NCI-H1436 (cell line): ENCODE measurements at places on chromosomes 11 and 22.

GRCh38 chr11:57363131-57364080, 17.5 kb downstream of the PRG3 start:
- no peak for DNase-seq

- DNase-seq: no peak
Observed at GRCh38 chr11:67521924-67522323, 1.3 kb downstream of the CABP2 start.

- DNase-seq: no peak
Observed at GRCh38 chr11:45393826-45394225, 107.7 kb upstream of the SYT13 start.

DNA sequence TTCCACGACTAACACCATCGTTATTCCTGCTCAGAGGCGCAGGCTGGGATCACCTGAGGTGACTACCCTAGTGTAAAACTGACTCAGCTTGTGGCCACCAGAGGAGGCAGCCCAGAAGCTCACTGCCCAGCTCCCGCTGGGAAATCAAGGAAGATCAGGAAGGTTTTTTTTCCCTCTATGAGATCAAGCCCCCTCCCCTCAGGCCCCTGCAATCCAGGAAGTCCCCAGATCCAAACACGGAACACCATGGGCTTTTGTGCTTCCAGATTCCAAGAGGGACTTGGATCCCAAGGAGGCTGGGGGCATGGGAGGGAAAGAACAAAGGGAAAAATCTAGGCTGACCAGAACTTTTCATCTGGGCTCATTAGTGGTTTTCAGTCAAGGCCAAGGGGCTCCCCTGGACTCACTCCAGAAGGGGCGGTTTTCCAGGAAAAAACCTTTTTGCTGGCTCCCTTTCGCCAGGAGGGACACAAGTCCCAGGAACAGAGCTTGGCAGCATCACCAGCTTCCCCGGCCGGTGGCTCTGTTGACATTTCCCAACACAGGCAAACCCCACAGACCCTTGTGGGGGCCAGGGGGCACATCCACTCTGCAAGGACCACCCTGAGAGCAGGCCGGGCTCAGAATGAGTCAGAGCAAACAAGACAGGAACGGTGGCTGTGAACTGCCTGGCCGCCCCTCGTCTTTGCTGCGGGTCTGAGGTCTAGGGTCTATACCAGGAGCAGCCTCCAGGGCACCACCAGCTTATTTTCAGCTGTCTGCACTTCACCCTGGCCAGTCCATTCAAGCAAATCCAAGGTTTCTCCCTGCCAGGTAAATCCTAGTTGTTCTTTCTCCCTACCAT, 36.8 kb downstream of the MYH9 start:
- no peak for DNase-seq

DNA sequence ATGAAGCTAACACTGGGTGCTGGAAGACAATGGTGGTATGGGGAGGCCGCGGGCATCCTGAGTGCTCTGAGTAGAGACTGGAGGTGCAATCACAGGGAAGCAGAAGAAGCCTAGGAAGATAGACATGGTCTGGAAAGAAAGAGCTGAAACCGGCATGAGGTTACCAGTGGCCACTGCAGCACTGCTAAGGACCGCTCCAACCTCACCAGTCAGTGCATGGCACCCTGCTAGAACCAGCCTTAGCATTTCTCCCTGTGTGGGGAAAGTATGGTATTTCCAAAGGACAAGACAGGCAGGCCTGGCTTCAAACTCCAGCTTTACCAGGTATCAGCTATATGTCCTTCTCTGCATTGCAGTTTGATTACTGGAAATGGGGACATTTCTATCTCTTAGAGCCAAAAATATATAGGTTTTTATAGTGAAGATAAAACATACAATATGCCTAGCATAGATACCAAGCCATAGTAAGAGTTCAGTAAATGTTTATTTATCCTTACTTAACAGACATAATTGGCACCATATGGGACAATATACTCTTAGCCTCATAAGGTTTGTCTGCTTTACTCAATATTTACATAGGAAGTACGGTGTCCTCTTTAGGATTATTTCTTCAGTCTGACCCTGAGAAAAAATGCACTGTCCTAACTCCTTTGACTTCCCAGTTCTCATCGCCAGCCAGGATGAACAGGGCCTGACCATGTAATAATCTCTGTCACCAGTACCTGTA, 231.1 kb downstream of the TENM4 start:
- DNase-seq: no peak

GRCh38 chr11:28117712-28118111, 9.5 kb downstream of the METTL15 start:
- DNase-seq: no peak

DNA sequence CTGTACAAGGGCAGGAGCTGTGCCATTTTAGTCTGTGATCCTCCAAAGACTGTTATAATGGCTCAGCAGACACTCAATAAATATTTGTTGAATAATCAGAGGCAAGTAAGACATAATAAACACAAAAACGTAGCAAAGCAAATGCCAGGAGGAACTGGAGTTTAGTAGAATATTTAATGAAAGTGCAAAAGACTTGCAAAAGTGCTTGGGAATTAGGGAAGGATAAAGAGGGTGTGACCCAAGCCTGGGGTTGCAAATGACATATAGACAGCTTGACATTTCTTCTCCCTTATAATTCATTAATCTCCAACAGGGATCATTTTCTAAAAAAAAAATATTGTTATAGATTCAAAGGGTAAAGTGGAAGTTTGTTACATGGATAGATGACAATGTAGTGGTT, 212.7 kb upstream of the PGR start:
- no peak for DNase-seq

DNA sequence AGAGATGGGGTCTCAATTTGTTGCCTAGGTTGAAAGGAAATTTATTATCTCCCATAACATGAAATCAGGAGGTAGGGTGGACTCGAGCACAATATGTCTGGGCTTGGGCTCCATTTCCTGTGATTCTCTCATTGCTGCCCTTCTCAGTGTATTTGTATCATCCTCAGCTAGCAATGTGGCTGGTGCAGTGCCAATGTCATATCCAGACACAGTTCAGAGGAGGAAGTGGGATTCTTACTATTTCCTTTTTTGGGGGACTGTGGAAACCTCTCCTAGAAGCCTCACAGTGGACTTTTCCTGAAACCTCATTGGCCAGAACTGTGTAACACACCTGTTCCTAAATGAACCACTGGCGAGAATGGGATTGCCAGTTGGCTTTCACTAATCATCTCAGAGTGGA, 21.0 kb upstream of the SWAP70 start:
- DNase-seq: no peak

GRCh38 chr11:10695833-10696232, 2.3 kb upstream of the IRAG1 start:
- DNase-seq: no peak

- no peak for DNase-seq
Observed at GRCh38 chr11:12657981-12658380, 16.2 kb upstream of the TEAD1 start.

GRCh38 chr11:15327786-15328231, 213.1 kb downstream of the INSC start:
- peak; percentile 79 for DNase-seq

GRCh38 chr22:40211476-40212054, 33.8 kb downstream of the TNRC6B start:
- DNase-seq: no peak

- DNase-seq: no peak
Observed at GRCh38 chr11:7032692-7033091, 12.4 kb downstream of the NLRP14 start.

- no peak for DNase-seq
Observed at GRCh38 chr22:24285245-24285644, 14.6 kb downstream of the SPECC1L start.

- DNase-seq: no peak
Observed at GRCh38 chr11:114284021-114284420, 12.2 kb upstream of the NNMT start.

- DNase-seq: peak; percentile 6
Observed at GRCh38 chr11:77776455-77776854, 44.1 kb downstream of the RSF1 start.

GRCh38 chr11:21646351-21646750, 546.5 kb upstream of the ANO5 start:
- no peak for DNase-seq

- no peak for DNase-seq
Observed at GRCh38 chr11:70577948-70578347, 179.6 kb downstream of the CTTN start.

DNA sequence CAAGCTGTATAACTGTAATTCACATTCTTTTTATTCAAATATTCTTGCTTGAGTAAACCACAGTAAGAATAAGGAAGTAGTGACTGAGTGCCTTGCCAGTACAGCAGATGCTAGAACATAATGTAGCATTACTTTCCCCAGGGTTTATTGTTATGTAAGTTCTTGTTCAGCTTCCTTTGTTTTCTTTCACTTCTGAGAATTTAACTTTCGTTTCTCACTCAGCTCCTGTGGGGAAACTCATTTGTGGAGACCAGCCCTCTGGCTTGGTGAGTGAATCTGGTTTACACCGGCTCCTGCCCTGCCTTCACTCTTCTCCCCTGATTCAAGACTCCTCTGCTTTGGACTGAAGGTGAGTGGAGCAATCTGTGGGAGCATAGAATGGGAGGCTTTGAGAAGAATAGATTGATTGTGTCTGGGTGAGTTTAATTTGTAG, at the start of gene TRIM22:
Gene TRIM22 (plus strand): TSS at position 240 of the 433 bp plus-strand sequence. CDS start 6,443 bp downstream, outside the sequence.
- no peak for DNase-seq

DNA sequence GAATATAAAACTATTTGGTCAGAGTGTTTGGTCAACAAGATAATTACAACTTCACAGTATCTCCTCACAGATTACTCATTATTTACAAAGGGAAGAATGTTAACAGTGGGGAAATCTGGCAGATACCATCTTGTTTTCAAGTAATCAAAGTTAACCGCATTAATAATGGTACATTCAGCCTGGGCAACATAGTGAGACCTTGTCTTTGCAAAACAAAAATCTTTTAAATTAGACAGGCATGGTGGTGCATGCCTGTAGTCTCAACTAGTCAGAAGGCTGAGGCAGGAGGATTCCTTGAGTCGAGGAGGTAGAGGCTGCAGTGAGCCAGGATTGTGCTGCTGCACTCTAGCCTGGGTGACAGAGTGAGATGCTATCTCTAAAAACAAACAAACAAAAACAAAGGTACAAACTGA, 78.5 kb downstream of the ACER3 start:
- DNase-seq: no peak

GRCh38 chr22:30371981-30372380, 15.2 kb downstream of the CCDC157 start:
- no peak for DNase-seq

- DNase-seq: no peak
Observed at GRCh38 chr11:133605482-133605881, 73.2 kb upstream of the OPCML start.

DNA sequence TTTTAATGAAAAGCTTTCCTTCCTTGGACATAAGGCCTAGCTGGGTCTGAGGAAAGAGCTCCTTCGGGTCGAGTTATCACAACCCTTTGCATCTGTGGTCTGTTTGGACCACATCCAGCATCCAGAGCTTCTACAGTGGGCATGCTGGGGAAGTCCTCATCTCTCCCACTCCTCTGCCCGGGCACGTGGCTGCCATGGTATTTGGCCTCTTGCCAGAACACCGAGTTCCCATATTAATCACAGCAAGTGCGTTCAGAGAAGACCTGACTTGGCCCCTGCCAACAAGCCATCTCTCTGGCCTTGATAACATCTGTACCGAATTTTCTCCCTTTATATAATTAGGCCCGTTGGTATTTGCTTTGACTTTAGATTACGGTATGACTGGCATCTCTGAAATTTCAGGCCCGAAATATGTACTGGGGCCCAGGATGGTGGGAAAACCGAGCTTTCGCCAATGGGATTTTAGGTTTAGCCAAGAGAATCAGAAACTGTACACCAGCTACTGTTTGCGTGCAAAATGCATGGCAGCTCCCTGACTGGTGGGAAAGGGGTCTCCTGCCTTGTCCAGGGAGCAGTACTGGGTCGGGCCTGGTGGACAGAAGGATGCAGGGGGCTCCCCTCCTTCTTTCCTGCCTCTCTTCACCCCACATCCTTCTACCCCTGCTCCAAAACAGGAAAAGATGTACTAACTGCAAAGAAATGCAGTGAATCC, 90.0 kb downstream of the MICAL2 start:
- no peak for DNase-seq

GRCh38 chr11:37926772-37927171, 1328.7 kb upstream of the RAG2 start:
- DNase-seq: no peak

- no peak for DNase-seq
Observed at GRCh38 chr11:19326499-19326898, 85.8 kb upstream of the E2F8 start.

DNA sequence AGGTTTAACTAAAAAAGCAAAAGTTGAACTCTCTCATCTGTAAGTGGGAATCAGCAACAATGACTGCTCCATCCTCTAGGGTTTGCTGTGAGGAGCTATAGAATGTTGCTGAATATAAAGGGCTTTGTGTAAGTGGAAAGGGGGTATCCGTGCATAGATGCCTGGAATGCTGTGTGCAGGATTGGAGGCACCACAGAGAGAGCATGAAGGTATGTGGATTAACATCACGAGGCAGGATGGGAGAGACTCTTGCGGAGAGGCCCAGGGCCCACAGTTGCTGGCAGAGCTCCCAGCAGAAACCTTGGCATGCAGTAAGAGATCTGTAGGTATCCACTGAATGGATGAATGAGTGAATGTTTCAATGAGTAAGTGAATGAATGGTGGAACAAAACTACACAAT, 298.7 kb upstream of the DDI1 start:
- no peak for DNase-seq

DNA sequence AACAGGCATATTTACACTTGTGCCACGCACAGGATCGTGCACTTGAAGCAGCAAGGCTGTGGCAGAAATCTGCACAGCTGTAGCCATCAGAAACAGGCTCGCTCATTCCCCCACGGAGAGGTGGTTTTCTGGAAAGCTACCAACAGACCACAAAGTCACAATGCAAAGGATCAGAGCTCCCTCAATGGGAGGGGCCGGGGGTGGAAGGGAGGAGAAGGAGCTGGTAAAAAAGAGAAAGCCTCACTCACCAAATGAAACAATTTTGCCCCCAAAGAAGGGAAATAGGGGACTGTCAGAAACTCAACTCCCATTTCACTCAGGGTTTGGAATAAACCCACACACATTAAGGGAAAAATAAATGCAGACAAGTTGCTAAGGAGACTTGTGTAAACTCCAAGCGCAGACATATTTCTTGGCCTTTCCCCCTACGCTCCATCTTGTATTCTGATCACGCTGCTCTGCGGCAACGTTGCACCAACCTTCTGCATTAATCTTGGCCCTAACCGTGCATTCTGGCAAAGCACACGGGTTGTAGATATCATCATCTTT, 43.2 kb upstream of the BLID start:
- DNase-seq: no peak

GRCh38 chr11:23280088-23280487, 419.8 kb upstream of the CCDC179 start:
- DNase-seq: no peak

DNA sequence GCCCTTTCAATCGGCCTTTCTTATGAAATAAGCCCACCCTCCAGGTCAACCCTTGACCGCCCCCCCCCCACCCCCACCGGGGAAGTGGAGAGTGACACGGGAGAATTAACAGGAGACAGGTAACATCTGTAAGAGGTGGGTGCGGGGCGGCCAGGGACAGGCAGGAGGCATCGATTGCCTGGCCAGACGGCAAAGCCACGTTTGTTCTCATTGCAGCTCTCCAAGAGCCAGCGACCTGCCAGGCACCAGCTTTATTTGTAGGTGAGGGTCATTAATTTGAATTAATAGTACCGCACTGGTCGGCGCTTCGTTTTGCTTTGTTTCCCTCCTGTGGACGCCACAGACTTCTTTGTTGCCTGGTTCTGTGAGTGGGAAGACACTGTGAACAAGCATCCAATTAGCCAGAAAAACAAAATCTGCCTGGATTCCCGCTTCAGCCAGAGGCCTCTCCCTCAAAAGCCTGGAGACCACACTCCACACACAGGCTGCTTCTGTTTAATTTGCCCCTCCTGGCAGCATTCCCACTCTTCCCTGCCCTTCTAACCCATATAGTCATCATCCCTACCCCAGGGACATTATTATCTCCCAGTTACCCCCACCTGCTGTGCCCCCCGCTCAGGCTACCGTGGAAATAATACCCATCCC, 104.5 kb upstream of the OPCML start:
- DNase-seq: no peak
